ENCODE measurements at places on chromosomes 11 and 22.

- DNase-seq = no peak
Measured at GRCh38 chr11:113436672-113437252, 38.4 kb downstream of the DRD2 start.

DNA sequence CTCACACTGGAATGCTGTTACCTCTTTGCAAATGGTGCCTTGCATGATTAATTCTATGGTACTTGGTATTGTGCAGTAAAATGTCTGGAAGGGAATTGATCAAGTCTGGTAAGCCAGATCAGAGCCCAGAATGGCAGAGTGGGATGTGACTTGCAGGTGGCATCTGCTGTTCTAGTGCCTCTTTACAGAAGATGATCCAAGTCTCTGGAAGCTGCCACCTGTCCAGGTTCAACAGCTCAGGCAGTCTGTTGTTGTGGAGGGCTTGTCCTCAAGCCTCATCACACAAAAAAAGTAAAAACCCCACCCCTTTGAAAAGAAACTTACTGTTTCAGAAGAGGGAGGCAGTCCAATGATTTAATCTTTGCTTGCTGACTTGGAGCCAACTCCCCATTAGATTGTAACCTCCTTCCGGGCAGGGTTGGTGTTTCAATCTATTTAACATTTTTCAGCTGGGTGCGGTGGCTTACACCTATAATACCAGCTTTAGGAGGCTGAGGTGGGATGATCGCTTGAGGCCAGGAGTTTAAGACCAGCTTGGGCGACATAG is 17.1 kb downstream of the ZNRF3 start:
- DNase-seq = no peak

GRCh38 chr22:27507935-27508526 is 293.5 kb downstream of the MN1 start:
- DNase-seq = peak; percentile 73

GRCh38 chr11:114178656-114179055 is 117.5 kb upstream of the NNMT start:
- DNase-seq = no peak

DNA sequence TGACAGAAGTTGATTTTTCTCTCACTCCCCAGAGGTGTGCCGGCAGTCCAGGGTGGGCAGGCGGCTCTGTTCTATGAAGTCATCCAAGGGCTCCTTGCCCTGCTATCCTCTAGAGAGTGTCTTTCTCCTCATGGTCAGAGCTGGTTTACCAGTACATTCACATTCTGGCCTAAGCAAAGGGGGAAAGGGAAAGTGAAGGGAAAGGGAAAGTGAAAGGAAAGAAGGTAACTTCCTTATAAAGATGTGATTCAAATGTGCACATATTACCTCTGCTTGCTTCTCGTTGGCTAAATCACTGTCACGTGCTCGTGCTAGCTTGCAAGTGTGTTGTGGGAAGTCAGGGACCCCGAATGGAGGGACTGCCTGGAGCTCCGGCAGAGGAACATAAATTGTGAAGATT is 2.9 kb upstream of the HTATIP2 start:
- peak; percentile 30 for DNase-seq

DNA sequence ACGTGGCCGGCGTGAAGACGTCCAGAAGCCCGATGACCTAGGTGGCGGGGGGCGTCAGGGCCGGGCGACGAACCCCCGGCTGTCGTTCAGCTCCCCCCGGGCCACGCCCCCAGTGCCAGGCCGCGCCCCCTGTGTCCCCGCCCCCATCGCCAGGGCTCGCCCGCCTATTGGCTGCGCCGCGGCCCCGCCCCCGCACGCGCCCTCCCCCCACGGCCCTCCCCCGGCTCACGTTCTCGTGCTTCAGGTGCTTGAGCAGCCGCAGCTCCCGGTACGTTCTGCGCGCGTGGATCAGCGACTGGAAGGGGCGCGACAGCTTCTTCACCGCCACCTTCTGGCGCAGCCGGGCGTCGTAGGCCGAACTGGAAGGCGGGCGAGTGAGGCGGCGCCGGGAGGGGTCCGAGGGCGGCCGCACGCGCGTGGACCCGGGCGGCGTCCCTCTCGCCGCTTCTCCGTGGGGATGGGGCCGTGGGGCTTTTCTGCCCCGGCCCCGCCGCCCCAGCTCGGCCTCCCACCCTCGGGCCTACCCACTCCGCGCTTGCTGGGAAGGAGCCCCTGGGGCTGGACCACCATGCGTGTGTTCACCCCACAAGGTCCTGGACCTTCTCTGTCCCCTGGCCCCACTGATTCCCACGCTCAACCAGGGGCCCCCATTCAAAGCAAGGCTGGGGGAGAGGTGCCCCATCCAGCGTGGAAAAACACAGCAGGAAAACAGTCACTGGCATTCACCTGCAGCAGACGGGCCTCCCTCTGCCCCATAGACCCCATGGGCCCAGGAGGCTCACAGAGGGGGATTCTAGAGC is 2.4 kb downstream of the MAPK11 start:
- DNase-seq = peak; percentile 32

GRCh38 chr22:19895160-19895849 is 40.6 kb upstream of the GNB1L start:
- no peak for DNase-seq

DNA sequence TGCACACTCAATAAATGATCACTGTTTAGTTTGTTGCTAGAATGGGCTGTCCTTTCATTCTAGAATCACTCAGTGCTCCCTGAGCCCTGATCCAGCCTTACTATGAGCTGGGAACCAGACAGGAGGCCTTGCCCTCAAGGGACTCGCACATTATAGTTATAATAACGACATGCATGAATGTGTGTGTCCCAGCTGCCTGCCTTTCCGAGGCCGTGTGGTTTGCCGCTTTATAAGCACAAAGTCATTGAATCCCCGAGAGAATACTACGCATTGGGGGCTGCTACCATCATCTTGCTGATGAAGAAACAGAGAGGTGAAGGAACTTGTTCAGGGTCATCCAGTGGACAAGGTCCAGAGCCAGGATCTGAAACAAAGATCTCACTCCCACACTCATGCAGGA is 75.7 kb downstream of the NFAM1 start:
- no peak for DNase-seq

- DNase-seq = no peak
Measured at GRCh38 chr11:46855863-46856262, 9.8 kb upstream of the CKAP5 start.

GRCh38 chr22:26610072-26610958 is 7.5 kb downstream of the CRYBB1 start:
- DNase-seq = peak; percentile 25

DNA sequence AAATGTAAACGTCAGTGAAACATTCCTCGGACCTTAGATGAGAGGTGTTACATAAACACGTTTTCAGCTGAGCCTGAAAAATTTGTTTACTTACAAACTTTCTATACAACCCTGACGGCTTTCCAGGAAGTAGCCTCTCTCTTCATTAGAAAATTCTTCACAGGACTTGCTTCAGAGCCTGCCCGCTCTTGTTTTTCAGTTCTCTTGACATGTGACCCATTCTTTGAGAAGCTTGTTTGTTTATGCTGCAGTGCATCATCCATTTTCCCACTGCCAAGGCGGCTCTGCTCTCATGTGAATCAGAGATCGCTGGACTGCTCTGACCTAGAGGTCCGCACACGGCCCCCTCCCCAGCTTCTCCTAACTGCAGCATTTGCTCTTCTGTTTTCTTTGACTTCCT is 47.9 kb upstream of the ARHGAP42 start:
- DNase-seq = peak; percentile 94

DNA sequence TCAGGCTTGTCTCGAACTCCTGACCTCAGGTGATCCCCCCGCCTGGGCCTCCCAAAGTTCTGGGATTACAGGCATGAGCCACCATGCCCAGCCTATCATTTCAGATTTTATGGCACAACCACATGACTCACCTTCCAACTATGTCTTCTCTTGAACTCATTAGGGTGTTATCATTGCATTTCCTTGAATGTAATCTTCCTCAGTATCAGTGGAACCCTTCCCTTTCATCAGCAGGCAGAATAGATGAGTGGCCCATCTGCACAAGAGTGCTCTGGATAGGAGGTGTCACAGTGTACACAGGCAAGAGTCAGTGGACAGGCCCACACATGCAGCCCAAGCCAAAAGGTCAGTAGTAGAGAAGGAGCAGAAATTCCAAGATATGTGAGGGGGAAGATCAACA is 29.1 kb upstream of the AQP11 start:
- DNase-seq = peak; percentile 87

GRCh38 chr11:2666828-2667570 is 32.8 kb downstream of the KCNQ1OT1 start:
- DNase-seq = no peak

DNA sequence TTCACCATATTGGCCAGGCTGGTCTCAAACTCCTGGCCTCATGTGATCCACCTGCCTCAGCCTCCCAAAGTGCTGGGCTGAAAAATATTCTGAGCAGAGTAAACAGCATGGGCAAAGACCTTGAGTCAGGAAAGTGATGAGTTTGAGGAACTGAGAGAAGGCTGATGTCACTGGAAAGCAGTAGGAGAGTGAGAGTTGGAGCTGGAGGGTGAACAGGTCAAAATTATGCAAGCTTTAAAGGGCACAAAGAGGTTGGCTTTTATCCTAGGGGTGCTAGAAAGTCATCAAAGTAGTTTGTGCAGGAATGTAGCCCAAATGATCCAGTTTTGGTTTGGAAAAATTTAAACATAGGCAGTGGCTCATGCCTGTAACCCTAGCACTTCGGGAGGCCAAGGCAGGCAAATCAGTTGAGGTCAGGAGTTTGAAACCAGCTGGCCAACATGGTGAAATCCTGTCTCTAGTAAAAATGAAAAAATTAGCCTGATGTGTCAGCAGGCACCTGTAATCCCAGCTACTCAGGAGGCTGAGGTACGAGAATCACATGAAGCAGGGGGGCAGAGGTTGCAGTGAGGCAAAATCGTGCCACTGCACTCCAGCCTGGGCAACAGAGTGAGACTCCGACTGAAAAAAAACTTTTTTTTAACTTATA is 44.7 kb upstream of the CXCR5 start:
- no peak for DNase-seq

GRCh38 chr22:46233231-46233630 is 16.9 kb downstream of the CDPF1 start:
- no peak for DNase-seq

DNA sequence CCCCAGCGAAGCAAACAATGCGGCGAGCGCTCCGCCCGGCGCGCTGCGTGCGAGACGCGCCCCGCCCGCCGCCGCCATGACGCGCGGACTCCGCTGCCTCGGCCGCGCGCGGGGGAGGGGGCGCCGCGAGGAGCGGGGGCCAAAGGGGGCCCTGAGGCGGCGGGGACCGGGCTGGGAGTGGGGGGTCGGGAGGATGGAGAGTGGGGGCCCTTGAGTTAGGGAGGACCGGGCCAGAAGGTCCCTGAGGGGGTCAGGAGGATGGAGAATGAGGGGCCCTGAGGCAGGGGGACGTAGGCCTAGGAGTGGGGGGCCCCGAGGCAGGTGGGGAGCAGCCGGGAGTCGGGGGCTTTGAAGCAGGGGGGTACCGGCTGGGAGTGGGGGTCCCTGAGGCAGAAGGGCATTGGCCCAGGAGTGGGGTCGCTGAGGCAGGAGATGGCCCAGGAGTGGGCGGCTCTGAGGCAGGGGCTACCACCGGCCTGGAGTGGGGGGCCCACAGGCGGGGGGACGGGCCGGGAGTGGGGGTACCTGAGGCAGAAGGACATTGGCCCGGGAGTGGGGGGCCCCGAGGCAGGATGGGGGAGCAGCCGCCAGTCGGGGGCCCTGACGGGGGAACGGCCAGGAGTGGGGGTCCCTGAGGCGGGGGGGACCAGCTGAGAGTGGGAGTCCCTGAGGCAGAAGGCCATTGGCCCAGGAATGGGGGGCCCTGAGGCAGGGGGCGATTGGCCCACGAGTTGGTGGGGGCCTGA is at the start of gene BRD1:
TSS of gene BRD1 (minus strand) at position 21 of the 746 bp plus-strand sequence. CDS start 3,556 bp downstream, outside the sequence.
- DNase-seq = no peak

DNA sequence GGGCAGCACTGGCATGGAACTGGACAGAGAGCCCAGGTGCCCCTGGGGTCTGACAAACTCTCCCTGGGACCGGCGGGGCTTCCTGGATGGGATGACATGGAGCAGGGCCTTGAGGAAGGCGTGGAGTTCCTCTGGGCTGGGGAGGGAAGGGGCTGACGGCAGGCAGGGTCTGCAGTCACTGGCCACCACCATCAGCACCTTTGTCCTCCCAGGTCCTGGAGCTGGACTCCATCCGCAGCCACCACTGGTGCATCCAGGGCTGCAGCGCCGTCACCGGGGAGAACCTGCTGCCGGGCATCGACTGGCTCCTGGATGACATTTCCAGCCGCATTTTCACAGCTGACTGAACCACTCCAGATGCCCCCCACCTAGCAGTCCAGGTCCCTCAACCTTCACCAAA is 5.7 kb upstream of the SNX15 start:
- DNase-seq = no peak

DNA sequence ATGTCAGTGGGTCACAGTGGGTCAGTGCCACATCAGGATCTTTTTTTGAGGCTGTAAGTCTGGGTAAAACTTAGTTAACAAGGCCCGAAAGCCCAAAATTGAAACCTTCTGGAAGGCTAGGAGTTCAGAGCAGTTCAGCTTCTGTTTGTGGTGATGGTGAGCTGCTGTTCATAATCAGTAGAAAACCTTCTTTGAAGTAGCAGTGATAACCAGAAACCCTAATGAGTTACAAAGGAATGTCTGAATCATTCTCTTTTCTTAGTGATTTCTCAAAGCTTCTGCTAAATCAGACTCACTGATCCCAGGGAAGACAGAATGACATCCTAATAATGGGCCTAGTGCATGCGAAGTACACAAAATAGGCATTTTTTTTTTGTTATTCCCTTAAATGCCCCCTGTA is 124.7 kb downstream of the PARVA start:
- no peak for DNase-seq

DNA sequence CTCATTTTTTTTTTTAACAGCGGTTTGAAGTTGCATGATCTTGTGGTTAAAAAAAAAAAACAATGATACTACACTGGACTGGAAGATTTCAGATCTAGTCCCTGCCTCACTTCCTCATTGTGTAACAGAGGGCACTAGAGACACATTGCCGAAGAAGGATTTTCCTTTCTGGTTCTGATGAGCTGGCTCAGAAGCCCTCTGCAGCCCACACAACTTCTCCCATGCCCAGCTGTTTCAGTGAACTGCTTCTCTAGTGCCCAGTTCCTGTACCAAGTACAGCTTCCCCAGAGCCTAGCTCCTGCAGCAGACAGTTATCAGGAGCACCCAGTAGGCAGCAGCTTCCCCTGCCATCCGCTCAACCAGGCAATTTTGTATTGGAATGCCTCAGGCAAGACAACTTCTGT is 29.5 kb upstream of the ANO5 start:
- peak; percentile 2 for DNase-seq

DNA sequence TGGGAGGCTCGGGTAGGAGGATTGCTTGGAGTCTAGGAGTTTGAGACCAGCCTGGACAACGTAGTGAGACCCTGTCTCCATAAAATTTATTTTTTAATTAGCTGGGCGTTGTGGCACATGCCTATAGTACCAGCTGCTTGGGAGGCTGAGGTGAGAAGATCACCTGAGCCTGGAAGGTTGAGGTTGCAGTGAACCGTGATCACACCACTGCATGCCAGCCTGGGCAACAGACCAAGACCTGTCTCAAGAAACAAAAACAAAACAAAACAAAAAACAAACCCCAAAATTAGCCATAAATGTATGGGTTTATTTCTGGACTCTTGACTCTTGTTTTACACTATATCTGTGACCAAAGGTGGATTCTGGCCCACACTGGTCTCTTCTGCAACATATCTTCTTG is 41.6 kb downstream of the EIF3F start:
- no peak for DNase-seq

GRCh38 chr11:126949066-126949891 is 51.3 kb downstream of the KIRREL3 start:
- no peak for DNase-seq

- DNase-seq = no peak
Measured at GRCh38 chr11:118648291-118648690, 31.2 kb downstream of the TREH start.

- no peak for DNase-seq
Measured at GRCh38 chr11:2271077-2271326, 614 bp upstream of the ASCL2 start.
